ENCODE measurements at places on chromosomes 16 and 17.
A peak's percentile ranks its signal among the peaks of the same experiment; 100 is the strongest.

DNA sequence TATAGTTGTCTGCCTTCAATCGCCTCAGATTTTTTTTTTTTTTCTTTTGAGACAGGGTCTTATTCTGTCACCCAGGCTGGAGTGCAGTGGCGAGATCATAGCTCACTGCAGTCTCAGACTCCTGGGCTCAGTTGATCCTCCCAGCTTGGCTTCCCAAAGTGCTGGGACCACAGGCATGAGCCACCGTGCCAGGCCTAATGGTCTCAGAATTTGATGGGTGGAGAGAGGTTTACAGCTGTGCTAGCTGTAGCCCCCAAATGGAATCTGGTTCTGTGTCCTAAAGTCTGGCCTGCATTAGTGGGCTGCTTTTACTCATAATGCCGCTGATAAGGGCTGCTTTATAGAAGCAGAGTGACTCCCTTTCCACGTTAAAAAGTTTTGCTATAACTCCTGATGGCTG, 5.1 kb downstream of the ZNRF1 start:
- no peak for DNase-seq

- no peak for DNase-seq
Observed at GRCh38 chr16:11386791-11387546, 41.7 kb downstream of the RMI2 start.

- DNase-seq = no peak
Observed at GRCh38 chr17:13884347-13884746, 185.0 kb upstream of the COX10 start.

DNA sequence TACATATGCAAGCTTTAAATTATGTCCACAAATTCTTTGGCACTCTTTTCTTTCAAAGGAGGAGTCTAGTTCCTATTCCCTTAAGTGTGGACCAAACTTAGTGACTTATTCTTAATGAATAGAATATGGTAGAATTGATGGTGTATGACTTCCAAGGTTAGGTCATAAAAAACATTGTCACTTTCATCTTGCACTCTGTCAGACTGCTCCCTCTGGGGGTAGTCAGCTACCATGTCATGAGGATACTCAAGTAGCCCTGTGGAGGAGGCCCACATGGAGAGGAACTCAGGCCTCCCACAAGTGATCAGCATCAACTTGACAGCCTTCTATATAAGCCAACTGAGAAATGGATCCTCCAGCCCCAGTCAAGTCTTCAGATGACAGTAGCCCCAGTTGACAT, 58.0 kb upstream of the SCNN1B start:
- DNase-seq = no peak

DNA sequence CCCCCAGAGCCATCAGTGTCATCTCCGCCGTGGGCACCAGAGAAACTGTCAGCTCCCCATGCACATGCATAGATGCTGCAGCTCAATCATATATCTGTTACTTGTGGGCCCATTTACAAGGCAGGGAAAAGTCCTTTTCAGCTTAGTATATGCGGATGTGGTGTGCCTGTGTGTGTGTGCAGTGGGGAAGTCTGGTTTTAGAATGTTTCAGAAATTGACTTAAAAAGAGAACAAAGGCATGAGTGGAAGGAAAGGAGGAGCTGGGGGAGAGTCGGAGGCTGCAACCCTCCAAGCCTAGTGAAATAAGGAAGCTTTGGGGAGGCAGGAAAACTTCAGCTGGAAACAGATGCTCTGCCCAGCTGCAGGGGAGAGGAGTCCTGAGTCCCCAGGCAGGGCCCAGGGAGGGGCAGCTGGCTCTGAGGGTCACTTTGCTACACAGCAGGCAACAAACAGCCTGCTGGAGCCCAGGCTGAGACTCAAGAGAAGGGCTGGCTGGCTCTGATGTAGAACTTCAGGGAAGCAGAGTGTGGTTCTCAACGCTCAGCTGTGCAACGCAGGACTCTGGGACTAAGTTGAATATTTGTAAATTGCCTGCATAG, 11.1 kb upstream of the CD300LD start:
- no peak for DNase-seq

DNA sequence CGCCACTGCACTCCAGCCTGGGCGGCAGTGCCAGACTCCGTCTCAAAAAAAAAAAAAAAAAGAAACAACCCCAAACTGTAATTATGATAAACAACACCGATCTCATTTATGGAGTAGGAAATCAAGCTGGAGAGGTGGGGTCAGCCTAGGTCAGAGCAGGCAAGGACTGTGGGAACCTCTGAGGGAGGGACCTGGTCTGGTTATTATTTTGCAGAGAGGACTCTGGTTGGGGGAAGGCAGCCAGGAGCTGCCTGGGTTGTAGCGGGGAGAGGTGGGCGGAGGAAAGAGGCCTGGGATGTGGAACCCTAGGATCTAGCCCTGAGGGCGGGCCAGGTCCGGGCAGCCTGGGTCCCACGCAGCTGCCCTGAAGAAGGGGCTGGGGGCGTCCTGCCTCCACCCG, 10.9 kb upstream of the HS3ST6 start:
- no peak for DNase-seq

GRCh38 chr17:67433248-67433924, 56.3 kb downstream of the PITPNC1 start:
- no peak for DNase-seq

DNA sequence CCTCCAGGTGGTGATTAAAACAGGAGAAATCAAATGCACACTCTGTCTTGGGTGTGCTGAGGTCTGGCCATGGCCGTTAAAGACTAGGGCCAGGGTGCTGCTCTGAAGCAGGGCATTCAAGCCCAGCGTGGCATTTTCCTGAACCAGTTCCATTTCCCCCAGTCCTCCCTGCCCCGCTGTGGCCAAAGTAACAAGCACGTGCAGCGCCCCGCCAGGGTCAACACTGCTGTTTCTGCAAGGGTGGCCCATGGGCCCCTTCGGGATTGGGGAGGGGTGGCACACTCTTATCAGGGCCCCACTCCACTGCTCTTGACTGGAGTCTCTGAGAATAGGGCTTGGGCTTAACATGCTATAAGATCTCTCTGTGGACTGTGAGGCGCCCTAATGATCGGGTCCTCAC, 72.9 kb downstream of the IL21R start:
- no peak for DNase-seq

GRCh38 chr17:27741971-27742575, 58.3 kb downstream of the NOS2 start:
- no peak for DNase-seq

DNA sequence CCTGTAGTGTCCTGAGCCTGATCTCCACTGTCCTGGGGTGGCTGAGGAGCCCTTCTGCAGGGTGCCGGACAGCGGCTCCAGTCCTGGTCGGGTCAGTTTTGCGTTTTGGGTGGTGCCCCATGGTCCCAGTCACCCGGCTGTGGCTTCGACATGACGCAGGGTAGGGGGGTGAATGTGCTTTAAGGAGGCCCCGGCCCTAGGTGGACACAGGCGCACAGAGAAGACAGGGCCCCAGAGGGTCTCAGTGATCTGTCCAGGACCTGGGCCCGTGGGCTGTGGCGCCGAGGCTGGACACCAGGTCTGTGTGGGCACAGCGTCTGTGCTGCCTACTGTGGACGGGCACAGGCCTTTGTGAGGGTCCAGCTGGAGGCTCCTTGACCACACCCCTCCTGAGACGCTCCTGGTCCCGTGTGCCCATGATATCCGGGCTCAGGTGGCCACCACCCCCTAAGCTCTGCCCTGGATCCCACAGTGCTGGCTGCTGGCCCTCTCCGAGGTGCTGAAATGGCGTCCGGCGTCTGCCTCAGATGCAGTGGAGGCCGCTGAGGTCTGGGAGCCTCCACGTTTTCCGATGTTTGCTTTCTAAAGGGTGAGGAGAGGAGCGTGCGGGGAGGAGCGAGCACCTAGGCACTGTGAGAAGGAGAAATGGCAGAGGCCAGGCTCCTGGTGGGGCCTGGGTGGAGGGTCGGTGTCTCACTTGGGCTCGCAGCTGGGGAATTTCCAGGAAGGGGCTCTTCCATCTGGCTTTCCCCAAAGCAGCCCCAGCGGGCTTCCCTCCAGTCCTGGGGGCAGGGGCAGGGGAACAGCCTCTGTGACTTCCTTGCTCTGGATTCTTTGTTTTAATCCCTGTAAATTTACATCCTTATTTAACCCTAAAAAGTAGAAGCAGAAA, 56.1 kb upstream of the ACSF3 start:
- DNase-seq = peak; percentile 38

GRCh38 chr17:19750020-19750572, 2.0 kb upstream of the ALDH3A1 start:
- no peak for DNase-seq

GRCh38 chr16:89924297-89924924, 1.3 kb downstream of the TUBB3 start:
- DNase-seq = peak; percentile 26

DNA sequence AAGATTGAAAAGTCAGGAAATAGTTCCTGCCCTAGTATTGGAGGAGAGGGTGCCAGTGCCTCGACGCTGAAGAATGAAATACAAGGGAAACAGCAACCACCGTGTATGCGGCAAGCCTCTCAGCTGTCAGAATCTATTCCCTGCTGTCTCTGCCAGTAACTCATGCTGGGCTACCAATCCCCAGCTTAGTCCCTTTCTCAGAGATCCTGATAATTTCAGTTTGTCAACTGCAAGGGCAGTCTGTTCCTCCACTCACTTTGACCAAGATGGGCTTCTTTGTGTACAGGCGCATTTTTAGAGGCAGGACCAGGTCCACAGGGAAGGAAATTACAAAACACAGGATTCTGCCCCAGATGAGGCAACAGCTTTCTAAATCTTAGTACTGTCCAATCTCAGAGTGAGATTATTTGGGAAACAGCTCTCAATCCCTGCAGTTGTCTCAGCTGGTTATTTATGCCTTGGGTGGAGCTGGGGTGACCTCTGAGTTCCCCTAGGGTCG, 1.3 kb downstream of the NQO1 start:
- no peak for DNase-seq

GRCh38 chr17:31919802-31920525, 16.8 kb upstream of the SUZ12 start:
- DNase-seq = peak; percentile 24

DNA sequence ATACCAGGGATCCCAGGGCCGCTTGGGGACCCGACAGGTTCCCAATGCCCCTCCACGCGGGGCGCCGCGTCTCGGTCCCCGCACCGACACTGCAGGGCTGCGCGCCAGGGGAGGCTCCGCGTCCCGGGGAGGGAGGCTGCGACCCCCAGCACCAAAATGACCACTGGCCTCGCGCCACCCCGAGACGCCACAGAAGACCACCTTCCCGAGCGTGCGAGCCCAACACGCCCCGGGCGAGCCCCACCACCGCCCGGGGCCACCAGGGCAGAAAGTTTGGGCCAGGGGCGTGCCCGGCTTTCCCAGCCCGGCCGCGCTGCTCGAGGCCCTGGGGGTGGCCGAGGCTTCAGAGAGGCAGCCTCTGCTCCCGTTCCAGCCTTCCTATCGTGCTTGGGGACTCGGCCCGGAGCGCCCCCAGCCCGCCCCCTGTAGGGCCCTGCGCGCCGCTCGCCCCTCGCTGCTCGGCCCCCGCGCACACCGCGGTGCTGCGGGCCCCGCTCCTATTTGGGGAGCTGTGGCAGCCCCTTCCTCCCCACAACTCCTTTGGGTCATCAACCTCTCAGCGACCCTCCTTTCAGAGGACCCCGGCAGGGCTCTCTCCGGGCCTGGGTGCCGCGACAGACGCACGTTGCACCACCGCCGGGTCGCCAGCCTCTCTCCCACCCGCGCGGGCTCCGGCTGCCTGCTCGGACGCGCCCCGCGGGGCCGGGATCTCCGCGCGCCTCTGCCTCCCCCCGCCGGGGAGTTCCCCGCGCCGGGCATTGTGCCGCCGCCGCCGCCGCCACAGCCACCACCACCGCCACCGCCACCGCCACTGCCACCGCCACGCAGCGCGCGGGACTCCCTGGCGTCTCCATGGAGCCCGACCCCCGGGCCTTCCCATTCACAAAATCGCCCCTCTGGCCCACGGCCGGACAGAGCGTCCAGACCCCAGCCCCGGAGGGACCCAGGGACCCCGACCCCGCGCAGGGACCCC, 892 bp downstream of the RBFOX3 start:
- no peak for DNase-seq

DNA sequence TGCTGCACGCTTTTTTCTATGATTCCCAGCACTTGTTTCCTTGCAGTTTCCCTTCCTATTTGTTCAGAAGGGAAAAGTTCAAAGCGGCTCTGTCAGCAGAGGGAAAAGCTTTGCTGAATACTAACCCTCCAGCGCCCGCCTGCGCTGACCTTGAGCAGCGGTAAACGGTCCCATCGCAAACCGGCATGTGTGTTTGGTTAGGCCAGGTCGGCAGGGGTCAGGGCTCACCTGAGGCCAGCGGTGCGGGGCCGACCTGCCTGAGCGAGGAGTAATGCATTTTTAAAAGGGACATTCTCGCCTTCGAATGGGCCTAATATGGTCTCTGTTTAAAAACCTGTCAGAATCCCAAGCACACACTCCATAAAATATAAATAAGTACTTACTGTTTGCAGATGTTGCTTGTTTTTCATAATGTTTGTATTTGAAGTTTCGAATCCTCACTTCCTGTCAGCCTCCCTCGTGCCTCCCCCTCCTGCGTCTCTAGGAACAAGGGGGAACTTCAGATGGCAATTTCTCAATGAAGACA, 110.1 kb downstream of the IRX3 start:
- no peak for DNase-seq

DNA sequence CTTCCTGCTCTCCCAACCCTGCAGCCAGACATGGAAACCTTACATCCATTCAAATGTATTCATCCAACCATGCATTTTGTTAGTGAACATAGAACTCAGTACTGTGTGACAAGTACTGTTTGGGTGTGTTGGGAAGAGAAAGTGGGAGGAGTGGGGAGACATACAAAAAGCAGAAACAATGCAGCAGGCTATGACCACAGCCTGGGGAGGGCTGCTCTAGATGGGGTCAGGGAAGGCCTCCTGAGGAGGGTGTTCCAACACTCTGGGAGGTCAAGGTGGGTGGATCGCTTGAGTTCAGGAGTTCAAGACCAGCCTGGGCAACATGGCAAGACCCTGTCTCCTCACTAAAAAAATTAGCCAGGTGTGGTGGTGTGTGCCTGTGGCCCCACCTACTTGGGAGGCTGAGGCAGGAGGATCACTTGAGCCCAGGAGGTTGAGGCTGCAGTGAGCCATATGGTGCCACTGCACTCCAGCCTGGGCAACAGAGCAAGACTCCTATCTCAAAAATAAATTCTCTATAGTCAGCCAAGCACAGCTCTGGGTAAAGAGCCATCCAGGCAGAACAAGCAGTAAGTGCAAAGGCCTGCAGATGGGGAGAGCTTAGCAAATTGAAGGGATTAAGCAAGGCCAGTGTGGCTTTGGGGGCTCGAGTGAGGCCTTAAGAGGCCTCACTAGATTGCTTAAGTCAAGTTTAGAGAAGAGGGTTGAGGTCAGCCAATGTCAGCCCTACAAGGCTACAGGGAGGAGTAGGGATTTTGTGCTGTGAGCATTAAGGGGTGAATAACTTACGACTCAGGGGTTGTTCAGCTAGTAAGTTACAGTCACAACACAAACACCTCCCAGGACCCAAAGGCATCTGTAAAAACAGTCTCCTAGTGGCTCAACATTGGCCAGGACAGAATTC, 5.5 kb downstream of the SLC13A2 start:
- no peak for DNase-seq

Measured in activated naive CD4-positive, alpha-beta T cell treated with anti-CD3 and anti-CD28 coated beads, Interleukin-2, amount 50 U/mL, for 16 hours (primary cell).